Epithelial cell of prostate (primary cell): ENCODE measurements at places on chromosomes 13 and 19.

DNA sequence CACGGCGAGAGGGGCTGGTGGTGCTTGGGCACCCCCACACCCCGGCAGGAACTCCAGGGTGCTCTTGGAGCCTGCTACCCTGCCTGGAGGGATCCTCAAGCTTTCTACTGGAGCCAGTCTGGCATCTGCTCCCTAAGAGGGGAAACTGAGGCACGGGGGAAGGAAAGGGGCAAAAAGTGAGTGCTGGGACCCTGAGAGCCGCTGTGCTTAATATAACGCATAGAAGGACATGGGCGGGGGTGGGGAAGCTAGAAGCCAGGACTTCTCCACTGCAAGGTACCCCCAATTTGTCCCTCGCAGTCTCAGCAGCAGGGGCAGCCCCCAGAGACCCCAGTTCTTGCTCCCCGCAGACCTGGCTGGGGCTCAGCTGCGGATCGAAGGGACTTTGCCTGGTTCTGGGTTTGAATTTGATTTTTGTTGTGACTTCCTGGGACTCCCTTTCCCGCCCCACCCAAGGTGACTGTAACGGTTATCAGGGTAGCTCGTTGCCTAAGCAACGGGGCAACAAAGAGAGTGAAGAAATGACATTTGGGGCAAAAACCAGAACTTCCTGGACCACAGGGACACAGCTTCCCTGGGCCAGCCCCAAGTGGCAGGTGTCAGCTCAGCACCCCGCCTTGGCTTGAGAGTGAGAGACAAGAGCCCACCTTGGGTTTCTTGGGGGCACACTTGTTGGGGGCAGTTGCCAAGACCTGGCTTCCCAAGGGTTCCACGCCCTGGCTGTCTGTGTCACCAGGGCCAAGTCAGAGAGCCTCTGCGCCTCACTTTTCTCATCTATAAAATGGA, 638 bp downstream of the ADGRE5 start:
- no peak for DNase-seq

DNA sequence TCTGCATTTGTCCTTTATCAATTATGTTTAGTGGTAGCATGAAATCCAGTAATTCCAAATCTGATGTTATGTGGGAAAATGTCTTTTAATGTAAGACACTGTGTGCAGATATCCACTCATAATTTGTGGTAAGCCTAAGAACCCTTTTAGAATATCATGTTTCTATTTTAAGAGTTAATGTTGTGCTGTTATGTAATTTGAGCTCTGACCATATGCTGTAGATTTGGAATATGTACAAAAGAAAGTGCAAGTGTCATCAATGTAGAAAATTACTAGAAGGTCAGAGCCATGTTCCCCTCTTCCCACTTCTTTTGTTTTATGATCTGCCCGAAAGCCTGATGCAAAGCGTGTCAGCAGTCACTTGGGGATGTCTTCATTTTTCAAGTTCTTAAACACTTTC, 44.5 kb downstream of the SCEL start:
- no peak for DNase-seq

- peak; percentile 33 for DNase-seq
These were observed 6.9 kb downstream of the S1PR5 start for GRCh38 chr19:10510301-10510802.

GRCh38 chr19:4686700-4687099, 16.6 kb upstream of the MYDGF start:
- no peak for DNase-seq

DNA sequence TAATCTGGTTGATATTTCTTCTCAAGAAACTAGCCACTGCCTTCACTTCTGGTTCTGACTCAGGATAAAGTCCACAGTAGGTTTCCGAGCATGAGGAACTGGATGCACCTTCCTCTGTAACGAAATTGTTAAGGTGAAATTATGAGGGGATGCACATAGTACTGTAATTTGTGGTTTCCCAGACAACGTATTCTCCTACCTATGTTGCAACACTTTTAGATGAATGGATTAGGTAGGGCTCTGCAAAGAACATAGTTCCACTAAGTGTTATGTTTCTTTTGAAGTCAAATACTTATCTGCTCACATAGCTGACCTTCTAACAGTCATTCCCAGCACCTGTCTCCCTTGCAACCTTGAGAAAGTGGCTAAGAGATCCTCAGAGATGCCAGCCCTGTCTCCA, 5.7 kb upstream of the ZC3H13 start:
- no peak for DNase-seq

DNA sequence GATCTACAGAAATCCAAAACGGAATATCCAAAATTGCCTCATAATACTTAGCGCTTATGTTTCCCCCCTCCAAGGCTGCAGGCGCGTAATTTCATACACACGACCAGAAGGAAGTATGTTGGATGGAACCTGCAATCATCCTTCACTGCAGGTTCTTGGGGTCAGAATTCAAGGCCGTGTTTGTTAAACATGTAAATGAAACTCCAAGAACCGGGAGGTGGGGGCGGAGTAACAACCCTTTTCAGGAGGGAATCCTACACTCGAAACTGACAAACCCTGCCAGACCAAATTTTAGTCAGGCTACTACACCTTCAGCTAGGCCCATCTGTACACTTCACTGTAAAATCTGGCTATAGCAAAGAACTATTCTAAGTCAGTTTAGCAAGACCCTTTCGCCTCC, 1.3 kb downstream of the ZNF607 start:
- no peak for DNase-seq

- DNase-seq = no peak
These were observed 1.7 kb downstream of the TSC22D1 start for GRCh38 chr13:44574466-44574855.

DNA sequence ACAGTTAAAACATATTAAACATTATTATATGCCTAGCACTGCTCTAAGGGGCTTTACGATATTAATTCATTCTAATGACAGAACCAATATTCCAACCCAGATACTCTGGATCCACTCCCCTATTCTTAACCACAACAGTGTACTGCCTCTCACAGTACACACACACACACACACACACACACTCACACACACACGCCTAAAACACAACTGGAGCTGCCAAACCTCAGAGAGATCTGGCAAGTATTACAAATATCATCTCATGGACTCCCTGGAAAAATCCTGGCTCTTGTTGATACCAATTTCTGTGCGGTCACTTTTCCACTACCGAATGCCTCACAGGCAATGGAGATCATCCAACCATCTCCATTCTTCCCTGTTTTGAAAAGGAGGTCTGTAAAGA, 1.3 kb downstream of the ZNF780A start:
- DNase-seq = no peak

GRCh38 chr19:8557642-8558238, 19.5 kb downstream of the MYO1F start:
- DNase-seq = no peak

DNA sequence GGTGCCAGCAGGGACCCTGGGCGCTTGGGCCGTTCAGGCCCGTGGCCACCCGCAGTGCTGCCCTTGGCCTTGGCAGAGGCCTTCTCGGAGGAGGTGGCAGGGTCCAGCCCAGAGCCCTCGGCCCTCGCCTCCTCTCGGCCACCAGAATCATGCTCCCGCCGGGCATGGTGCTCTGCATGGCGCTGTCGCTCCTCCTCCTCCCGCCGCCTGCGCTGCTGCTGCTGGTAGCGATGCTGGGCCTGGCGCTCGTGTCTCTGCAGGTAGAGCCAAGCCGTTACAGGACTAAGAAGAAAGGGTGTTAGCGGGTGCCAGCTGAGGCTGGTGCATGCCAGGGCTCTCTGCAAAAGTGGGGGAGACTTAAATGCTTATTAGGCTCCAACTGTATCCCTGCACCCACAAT, 9.5 kb downstream of the ANO8 start:
- no peak for DNase-seq

DNA sequence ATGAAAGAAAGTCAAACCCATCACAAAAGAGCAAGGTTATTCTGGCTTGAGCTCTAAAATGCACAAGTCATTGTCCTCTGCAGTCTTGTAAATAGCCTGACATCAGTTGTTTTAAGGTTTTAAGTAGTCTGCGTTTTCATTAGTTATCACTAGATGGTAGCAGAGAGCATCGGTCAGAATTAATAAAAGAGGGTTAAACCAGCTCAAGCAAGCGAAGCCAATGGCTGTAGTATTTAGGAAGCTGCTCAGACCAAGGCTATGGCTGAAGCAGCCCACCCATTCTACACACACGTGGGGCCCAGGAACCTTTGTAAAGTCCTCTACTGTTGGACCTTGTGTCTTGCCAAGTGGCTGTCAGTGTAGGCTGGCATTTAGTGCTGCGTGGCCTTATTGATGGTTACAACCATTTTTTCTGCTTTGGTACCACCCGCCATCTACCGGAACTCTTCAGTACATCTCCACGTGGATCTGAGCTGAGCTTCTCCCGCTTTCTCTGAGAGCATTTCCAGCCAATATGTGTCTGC, 13.3 kb upstream of the ZNF57 start:
- no peak for DNase-seq

- DNase-seq = no peak
These were observed 209.8 kb downstream of the PCCA start for GRCh38 chr13:100298691-100299090.

DNA sequence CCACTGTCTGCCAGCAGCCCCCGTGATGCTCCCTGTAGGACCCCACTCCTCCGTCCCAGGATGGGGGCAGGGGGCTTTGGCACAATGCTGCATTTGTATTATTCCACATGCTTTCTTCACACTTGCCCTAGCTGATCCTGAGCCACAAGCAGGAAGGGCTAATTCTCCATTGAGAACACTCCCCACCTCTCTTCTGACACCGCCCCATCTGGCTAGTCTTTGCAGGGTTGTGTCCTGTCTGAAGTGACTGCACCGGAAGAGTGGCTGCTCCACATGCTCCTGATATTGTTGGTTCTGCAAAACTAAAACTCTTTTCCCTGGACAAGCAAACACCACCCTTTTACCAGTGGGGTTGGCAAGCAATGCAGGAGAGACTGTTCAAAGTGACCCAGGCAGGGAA, 18.0 kb downstream of the ZNF574 start:
- no peak for DNase-seq

- no peak for DNase-seq
These were observed 30.0 kb upstream of the MBNL2 start for GRCh38 chr13:97192166-97192565.

DNA sequence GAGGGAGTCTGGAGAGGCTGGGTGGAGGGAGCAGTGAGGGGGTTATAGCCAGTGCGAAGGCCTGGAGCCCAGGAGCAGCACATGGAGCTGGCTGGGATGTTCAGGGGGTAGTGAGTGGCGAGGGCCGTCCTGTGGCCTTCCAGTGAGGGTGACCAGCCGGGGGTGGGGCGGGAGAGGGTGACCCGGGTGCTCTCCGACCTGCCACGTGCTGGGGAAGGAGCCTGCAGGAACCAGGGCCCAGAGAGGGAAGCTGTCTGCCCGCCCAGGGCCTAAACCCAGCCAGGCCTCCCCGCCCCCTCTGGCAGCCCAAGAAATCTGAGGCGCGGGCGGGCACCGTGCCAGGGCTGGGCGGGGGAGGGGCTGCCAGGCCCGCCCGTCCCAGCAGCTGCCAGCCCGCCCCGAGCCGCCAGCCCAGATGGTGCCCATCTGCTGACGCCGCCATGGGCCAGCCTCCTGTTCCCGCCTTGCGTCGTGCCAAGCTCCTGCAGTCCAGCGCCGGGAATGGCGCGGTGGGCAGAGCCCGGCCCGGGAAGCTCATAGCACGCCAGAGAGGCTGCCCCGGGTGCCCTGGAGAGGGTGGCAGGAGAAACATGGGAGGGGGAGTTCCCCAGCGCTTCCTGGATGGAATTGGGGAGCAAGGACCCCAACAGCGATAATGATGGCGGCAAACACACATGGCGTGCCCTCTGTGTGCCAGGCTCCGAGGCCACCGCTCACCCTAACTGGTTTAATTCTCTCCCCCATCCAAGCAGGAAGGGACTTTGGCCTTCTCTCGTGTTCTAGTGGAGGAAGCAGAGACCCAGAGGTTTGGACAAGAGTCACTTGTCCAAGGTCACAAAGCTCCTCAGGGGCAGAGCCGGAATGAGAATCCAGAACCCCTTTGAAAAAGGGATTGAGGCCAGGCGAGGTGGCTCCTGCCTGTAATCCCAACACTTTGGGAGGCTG, 21.5 kb downstream of the NFIC start:
- DNase-seq = no peak

- no peak for DNase-seq
These were observed 185.2 kb upstream of the SOX1 start for GRCh38 chr13:111881700-111882099.

DNA sequence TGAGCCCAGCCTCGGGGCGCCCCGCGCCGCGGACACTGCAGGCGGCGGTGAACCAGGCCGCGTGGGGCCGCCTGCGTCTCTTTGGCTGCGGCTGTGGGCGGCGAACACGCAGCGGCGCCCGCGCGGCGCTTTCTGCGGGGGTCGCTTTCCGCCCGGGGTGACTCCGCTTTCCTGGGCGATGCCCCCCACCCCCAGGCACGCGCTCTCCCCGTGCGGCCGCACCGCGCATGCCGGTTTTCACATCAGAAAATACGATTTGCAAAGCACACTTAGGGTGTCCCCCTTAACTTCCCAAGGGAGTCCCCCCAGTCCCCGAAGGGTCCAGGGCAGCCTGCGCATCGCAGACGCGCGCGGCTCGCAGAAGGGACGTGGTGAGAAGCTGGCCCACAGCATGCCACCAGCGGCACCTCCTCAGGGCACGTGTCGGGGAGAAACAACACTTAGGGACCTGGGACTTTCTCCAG, 5.3 kb downstream of the F7 start:
- no peak for DNase-seq

GRCh38 chr13:46380242-46380641, 6.8 kb downstream of the RUBCNL start:
- no peak for DNase-seq
